RPMI7951 (cell line): ENCODE measurements at places on chromosomes 13 and 19. TPM values are rescaled to one million over a fixed set of nuclear protein-coding genes. Genes with fewer than 3 reads are reported as not detected.

EEF2 gene
- 579 and 603 TPM in 2 replicates for total RNA-seq

NAA16 gene
- 6.4 and 12.0 TPM in 2 replicates for total RNA-seq

CD79A gene
- total RNA-seq: not detected in 2 replicates

ALG11 gene
- total RNA-seq: 7.2 and 9.4 TPM in 2 replicates

SUGP1 gene
- total RNA-seq: 11.7 and 29.3 TPM in 2 replicates

ACP5 gene
- 1.7 and 2.1 TPM in 2 replicates for total RNA-seq

ZFP14 gene
- 1.7 and 1.8 TPM in 2 replicates for total RNA-seq

MED4 gene
- total RNA-seq: 30.8 and 39.3 TPM in 2 replicates

LILRB2 gene
- not detected in 2 replicates for total RNA-seq

WDR87 gene
- total RNA-seq: not detected in 2 replicates

GRCh38 chr19:55147545-55148251, 1.3 kb downstream of the TNNT1 start:
- DNase-seq: no peak

DNA sequence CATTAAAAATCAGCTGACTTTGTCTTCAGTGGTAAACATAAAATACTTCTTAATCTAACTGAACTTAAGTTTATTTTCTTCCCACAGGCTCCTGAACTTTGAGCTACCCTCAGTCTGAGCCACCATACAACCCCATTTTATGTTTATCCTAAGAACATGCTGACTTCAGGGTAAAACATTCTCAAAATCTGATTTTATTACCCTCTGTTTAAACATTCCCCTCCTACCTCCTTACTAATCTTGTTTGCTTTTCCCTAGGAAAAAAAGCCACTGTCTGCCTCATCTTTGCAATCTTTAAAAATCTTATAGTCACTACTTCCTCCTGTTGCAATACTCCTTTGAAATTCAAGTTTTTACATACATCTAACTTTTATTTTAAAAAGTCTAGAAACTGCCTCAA, 4.0 kb downstream of the ZNF91 start:
- DNase-seq: no peak

- DNase-seq: no peak
These were observed 28.6 kb upstream of the MIR17HG start for GRCh38 chr13:91318886-91319285.

- DNase-seq: peak; percentile 54
These were observed 2659.4 kb upstream of the PCDH20 start for GRCh38 chr13:64074971-64075474.

- no peak for DNase-seq
These were observed 6.0 kb upstream of the KATNAL1 start for GRCh38 chr13:30313311-30313710.

- no peak for DNase-seq
These were observed 366.8 kb downstream of the DCT start for GRCh38 chr13:94112731-94113130.

DNA sequence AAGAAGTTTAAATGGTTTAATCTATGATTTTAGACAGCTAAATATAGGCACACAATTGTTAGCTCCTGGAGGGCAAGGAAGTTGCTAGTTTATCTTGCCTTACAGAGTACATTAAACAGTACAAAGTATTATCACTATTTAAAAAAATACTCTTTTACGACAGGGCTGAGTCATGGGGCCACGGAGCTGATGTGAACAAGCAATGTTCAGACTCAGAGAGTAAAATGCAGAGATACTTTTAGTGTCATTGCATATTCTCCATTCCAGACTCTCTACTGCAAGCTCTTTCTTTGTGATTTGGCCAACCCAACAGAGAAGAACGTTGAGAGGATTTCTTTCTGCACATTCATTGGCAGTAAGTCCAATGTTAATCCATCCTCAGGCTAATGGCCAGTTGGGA, 352.4 kb downstream of the SPRY2 start:
- DNase-seq: peak; percentile 58

DNA sequence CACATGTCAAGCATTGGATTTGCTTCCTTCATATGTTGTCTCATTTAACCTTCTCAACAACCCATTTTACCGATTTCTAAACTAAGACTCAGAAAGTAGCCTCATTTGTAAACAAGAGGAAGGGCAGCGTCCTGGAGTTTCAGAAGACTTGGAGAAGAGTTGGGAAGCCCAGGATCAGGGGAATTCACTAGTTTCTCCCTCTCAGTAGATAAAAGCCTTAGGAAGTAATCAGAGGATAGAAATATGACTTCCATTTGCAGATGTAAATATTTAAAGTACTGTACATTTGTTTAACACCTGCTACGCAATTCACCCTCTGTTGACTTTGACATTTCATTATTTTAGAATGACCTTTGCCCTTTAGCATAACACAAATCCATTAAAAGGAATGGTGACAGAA, 216.4 kb downstream of the DCT start:
- DNase-seq: no peak

DNA sequence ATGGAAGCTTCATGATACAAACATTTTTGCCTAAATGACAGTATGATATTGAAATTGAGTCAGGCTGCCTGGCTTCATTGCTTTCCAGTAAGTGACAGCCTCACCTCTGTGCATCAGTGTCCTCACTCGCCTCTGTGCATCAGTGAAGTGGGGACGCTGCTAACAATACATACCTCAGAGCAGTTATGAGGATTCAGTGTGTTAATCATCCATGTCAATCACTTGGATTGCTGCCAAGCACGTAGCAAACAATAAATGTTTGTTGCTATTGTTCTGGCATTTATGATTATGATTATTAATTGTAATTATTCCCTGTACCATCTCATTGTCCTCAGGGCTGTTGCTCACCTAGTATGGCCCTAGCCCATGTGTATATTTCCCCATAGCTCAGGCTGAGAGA, 8.8 kb downstream of the PPP2R1A start:
- DNase-seq: no peak

GRCh38 chr13:71030784-71031183, 836.2 kb downstream of the DACH1 start:
- DNase-seq: no peak

- no peak for DNase-seq
These were observed 17.9 kb upstream of the OR10H5 start for GRCh38 chr19:15769586-15769985.

DNA sequence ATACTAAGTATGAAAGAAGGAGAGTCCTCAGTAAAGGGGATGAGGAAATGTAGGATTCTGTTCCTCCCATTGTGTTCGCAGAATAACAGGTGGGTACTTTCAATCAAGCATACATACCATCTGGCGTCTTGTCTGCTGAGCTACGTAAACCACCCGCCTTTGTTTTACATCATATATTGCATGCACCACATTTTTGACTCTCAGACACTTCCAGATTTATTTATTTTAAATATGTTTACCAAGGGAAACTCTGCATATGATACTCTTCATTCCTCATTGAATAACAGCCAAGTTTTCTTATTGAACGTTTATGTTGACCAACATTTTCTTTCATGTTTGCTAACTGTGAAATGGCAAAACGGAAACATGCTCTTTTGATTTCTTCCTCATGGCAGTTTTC, 174.1 kb downstream of the FGF14 start:
- DNase-seq: no peak

DNA sequence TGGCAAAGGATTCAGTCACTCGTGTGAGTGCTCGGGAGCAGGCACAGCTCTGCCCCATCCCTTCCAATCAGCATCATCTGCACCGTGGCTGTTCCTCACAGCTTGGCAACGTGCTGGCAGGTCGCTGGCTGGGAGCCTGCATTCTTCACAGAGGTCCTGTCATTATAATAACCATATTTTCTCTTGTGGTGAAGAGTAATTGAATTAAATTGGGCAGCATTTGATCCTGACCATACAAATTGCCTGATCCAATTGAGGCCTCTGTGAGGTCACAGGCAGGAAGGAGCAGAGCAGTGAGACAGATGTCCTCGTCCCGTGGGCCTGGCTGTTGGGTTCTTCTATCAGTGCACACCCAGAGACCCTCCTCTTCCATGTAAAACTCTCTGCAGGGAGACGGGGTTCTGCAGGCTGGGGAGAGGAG, 407.8 kb downstream of the COG6 start:
- DNase-seq: peak; percentile 50

GRCh38 chr13:112908342-112908741, 60.7 kb upstream of the MCF2L start:
- DNase-seq: no peak

DNA sequence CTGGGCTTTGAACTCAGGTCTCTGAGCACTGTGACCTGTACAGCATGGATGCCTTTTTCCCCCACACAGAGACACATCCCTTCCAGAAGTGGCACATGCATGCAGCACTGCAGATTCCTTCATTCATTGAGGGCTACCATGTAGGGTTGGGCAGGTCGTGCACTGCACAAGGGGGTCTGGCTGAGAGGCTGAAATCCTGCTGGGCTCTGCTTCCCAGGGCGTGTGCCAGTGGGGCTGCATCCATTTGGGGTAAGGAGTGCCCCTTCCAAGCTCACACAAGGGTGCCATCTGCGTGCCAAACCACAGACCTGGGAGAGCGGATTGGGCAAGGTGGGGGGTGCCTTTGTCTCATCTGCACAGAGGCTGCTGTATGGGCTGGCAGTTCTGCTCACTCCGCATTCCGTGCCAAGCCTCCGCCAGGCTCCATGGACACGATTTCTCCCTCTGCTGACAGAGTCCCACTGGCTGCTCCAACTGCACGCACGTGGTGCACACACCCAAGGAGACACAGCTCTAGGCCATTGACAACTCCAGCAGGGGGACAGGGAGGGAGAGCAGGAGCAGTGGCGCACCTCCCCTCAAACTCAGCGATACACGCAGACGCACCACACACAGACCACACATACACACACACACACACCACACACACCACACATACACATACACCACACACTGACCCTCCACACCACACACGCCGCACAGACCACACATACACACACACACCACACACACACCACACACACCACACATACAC, 4.5 kb upstream of the SHISA7 start:
- peak; percentile 87 for DNase-seq

DNA sequence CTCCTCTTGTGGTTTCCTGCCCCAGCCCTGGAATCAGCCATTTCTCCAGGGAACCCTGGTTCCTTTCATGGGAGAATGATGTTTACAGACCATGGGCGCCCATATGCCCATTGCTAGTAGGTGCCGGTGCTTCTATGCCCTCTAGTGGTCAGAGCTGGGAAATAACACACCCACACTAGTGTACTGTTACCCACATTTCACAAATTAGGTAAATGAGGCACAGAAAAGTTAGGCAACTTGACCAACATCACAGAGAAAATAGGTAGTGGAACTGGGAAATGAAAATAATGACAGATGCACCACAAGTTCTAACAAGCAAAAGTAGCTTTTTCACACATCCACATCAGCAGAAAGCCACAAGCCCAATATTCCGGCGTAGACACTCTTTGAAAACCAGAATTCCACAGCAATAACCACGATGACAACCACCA, 1.3 kb upstream of the CEACAM3 start:
- DNase-seq: peak; percentile 39

GRCh38 chr13:46660416-46660815, 107.4 kb downstream of the LRCH1 start:
- DNase-seq: no peak

GRCh38 chr13:34344816-34345215, 526.9 kb downstream of the RFC3 start:
- DNase-seq: no peak

DNA sequence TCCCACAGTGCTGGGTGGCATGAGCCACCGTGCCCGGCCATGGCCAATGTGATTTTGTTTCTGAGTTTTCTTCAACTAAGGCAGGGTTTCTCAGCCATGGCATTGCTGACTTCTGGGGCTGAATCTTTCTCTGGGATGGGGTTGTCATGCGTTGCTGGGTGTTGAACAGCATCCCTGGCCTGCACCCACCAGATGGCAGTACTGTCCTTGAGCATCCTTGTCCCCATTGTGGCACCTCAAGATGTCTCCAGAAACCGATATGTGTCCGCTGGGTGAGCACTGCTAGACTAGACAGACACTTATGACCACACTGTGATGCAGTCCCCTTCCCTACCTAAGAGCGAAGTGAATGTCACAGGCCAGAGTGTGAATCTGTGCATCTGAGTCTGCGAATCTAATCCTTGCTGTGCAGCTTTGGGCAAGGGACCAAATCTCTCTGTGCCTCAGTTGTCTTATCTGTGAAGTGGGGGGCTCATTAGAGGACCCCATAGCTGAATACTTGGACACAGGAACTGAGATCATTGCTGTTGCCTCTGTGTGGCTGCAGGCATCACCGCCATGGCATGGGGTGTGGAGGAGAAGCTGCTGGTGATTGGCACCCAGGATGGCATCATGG, 50.3 kb upstream of the SIN3B start:
- DNase-seq: peak; percentile 82

DNA sequence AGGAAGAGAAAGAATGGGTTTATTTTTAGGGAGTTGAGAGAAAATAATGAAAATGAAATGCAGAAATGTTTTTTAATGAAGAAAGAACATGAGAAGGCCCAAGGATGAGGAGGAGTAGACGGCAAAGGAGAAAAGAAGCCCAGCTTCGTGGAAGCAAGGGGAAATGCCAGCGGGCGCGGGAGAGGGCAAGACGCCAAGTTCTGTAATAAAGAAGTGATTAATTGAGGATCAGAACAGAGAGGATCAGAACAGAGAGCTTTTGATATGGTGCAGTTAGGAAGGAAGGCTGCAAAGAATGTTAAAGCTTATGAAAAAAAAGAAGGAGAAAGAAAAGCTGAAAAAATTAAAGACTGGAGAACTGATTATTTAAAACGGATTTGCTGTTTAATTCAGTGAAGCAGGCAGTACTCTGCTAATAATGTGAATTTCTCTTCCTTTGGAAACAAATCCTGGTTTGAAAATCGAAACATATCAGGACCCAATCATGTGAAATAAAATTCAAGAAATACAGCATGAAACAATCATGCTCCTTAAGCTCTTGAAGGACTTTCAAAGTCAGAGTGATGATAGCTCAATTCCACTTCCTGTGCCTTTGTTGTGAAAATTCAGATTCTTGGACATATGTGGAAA, 99.3 kb upstream of the SOX1 start:
- peak; percentile 1 for DNase-seq

DNA sequence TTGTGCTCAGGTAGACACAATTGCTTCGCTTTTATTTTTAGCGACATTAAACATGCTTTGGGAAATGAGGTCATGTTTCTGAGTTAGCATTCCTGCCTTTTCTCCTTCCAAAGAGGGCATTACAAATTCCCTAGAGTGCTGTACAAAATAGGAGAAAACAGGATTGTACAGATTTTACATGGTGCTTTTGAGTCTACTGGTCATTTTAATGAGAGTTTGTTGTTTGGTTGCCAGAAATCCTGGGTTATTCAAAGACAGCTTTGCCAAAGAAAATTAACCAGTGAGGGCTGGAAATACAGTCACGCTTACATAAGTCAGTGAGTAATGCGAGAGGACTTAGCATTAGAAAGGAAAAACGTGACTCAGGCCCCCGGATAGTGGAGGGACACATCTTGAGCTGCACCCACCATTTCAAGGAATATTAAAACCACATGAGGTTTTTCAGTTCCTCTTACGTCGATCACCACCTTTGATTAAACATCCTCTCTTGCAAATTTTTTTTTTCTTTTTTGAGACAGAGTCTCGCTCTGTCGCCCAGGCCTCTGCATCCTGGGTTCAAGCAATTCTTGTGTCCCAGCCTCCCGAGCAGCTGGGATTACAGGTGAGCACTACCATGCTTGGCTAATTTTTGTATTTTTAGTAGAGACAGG, 55.4 kb downstream of the SACS start:
- peak; percentile 97 for DNase-seq
